ENCODE measurements at places on chromosomes 16 and 17.

- no peak for DNase-seq
Measured at GRCh38 chr16:51161440-51162195, 10.5 kb upstream of the SALL1 start.

GRCh38 chr16:55257966-55258613, 65.9 kb upstream of the IRX6 start:
- DNase-seq, result no peak

GRCh38 chr17:2011411-2012371, 13.4 kb downstream of the RTN4RL1 start:
- DNase-seq, result no peak

- no peak for DNase-seq
Measured at GRCh38 chr16:66365651-66366050, 840 bp upstream of the CDH5 start.

- DNase-seq, result no peak
Measured at GRCh38 chr16:55357241-55357640, 33.2 kb downstream of the IRX6 start.

DNA sequence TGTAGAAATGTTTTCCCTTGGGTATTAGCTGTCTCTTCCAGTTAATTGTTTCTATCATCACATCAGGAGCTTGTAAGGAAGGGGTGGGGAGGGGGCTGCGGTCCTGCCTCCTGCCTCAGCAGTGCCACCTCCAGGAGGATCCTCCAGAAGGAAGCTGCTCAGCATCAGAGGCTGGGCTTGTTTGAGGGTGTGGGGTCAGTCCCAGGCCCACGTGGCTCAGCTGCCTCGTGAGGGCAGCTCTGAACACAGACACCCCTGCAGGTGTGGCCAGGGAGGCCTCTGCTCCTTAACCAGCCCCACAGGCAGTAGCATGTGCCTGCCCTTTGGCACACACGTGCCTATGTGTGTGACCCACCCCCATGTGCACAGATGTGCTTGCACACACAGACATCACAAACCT, 46.3 kb downstream of the MRM1 start:
- no peak for DNase-seq

DNA sequence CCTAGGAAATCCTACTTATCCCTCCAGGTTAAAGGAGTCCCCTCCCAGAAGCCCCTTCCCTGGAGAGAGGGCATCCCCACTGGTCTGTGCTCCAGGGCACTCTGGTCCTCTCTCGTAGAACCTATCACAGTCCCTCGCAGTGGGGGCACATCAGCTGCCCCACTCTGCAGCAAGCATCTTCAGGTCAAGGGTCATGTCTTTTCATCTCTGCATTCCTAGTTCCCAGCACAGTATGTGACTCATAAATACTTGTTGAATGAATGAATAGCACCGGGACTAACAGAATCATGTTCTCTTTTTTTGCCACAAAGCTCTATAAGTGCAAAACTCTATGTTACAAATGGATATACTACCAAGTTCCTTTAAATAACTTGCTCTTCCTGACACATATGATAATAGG, 36.0 kb downstream of the RNF157 start:
- no peak for DNase-seq

DNA sequence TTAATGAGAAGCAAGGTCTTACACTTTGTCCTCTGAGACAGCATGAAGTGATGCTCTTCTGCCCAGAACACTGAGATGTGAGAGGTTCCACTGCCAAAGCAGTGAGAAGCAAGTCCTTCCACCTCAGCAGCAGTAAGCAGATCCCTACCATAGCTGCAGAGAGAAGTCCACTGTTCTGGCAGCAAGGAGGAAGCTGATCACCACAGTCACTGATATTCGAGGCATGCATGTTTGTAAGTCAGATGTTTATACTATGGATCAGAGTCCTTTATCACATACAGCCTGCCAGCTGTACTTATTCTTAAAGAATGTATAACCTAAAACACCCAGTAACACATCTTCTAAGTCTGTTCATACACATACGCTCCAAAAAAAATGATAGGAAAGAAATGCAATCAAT, 18.2 kb upstream of the METTL2A start:
- DNase-seq, result no peak

DNA sequence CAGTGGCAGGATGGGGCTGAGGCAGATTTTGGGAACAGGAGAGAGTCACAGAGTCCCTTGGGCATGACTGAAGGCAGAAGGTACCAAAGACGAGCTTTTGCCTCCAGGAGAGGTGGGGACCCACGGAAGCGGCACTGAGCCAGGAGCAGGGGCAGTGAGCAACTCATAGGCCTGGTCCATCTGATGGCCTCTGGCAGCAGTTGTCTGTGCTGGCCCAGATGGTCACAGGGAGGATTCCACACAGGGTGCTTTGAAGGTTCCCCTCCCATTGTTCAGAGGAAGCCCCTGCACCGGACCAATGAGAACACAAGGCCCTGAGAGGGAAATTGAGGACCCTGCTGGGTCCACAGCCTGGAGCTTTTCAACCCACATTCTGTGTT, 360.3 kb upstream of the TNRC6C start:
- no peak for DNase-seq
